ENCODE measurements at places on chromosomes 1 and 21. TPM values are rescaled to one million over a fixed set of nuclear protein-coding genes. Genes with fewer than 3 reads are reported as not detected.

TNFRSF1B gene
- 0.04 TPM for polyA plus RNA-seq

PRAMEF25 gene
- not detected for polyA plus RNA-seq

DNA sequence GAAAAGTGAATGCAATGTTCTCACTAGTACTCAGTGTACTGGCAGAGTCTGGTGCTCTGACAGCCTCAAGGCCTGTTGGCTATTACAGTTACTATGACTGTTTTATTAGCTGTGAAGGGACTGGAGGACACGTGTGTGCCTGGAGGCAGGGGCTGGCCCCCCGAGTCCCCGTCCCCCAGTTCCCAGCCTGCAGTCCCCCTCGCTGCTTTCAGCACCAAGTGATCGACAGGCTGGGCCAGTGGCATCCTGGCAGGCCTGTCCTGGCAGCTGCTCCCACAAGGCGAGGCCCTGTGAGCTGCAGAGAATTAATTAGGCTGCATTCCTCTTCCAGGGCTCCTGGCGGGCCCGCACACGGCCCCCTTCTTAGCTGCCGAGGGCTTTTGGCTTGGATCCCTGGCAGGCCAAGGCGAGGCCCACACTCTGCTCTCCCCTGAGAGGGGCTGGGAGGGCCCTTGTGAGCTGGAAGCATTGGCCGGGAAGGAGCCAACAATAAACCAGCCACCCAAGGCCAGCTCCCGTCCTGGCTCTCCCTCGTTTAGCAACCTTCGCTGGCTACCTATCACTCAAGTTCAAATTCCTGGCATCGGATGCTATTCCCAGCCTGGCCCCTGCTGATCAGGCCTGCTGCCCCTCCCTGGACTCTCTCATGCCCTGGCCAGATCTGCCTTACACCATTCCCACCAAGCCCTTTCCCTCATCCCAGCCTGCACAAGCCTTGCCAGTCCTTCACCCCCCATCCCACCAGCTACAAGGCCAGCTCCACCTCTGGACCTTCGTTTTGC lies 9.8 kb downstream of the EDN2 start:
- H3K4me3 ChIP-seq = no peak overlapping the region
- peaks cover 28% of the 10 kb centered on the region for H3K4me1 ChIP-seq
- H3K27me3 ChIP-seq = no peaks in the 10 kb centered on the region
- H3K27ac ChIP-seq = no peak overlapping the region
- no peak for DNase-seq
- H3K36me3 ChIP-seq = no peaks in the 10 kb centered on the region

GRCh38 chr1:101697072-101697471 lies 299.7 kb downstream of the OLFM3 start:
- DNase-seq = no peak
- H3K27me3 ChIP-seq = no peaks in the 10 kb centered on the region
- no peaks in the 10 kb centered on the region for H3K36me3 ChIP-seq
- H3K4me3 ChIP-seq = no peak overlapping the region
- no peaks in the 10 kb centered on the region for H3K4me1 ChIP-seq
- no peak overlapping the region for H3K27ac ChIP-seq

GRCh38 chr1:5960336-5960735 lies 31.9 kb downstream of the NPHP4 start:
- no peak for DNase-seq
- H3K27me3 ChIP-seq = no peaks in the 10 kb centered on the region
- H3K4me3 ChIP-seq = no peak overlapping the region
- no peaks in the 10 kb centered on the region for H3K4me1 ChIP-seq
- H3K36me3 ChIP-seq = peaks cover 26% of the 10 kb centered on the region

DNA sequence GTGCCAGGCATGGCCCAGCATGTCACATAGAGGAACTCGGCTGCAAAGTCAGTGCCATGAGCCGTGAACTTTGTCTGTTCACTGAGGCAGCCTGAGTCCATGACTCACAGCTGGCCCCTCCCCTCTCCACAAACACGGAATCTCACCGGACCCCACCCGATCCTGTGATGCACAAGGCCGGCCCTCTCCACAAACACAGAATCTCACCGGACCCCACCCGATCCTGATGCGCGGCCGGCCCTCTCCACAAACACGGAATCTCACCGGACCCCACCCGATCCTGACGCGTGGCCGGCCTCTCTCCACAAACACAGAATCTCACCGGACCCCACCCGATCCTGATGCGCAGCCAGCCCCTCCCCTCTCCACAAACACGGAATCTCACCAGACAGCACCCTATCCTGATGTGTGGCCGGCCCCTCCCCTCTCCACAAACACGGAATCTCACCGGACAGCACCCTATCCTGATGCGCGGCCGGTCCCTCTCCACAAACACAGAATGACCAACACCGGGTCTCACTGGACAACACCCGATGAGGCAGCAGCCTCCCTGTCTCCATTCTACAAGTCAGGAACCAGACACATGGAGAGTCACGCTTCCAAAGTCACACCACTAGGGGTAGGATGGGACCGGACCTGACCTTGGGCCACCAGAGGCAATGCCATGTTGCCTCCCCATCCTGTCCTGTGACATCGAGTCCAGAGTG lies 39.6 kb upstream of the GPR153 start:
- peak; percentile 62 for DNase-seq
- no peaks in the 10 kb centered on the region for H3K27me3 ChIP-seq
- peak overlapping the region; percentile 82 for H3K27ac ChIP-seq
- H3K4me1 ChIP-seq = peaks cover 38% of the 10 kb centered on the region

DNA sequence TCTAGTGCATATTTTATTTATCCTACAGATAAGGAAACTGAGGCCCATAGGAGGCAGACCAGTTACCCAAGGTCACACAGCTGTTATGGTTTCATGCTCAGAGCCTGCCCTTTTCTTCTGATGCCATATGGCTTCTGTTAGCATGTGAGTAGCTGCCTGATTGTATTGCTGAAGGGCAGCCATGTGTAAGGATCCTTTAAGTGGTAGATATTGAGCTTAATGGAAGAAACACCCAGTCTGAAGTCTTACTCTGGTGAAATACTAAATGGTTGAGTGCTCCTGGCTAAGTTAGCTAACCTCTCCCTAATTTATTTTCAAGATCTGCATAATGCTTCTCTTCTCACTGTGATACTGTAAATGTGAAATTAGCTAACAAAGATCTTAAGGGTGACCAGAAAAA lies 30.9 kb downstream of the ADAMTS5 start:
- H3K4me1 ChIP-seq = no peaks in the 10 kb centered on the region
- no peak overlapping the region for H3K4me3 ChIP-seq
- H3K27me3 ChIP-seq = no peaks in the 10 kb centered on the region
- no peaks in the 10 kb centered on the region for H3K36me3 ChIP-seq

DNA sequence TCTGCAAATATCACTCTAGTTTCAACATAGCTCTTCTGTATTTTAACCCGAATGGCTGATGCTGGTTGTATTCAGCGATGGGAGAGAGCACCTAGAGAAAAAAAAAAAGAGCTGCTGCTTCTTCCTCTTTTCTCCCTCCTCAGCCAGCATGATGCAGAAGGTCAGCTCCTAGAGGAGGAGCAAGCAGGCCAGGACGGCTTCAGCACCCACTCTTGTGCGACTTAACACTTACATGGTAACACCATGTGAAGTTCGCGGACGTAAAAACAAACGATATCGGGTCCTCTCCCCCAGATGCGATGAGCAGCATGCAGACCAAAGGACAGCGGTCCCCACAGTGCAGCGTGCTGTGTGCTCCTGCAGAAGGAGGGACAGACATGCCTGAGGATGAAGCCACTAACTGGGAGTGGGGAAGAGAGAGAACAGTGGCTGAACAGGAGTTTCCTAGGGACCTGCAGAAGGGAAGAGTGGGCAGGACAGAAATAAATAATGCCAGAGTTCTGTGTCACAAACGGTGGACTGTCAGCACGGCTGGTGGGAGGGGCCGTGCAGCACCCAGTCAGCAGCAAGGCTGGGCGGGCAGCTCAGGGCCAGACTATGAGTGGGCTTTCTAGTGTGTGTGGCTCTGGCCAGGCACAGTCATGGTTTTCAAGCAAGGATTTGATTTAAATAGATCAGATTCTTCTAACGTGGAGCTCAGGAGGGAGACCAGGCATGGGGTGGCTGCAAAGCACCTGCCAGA lies 11.4 kb upstream of the B3GALT5 start:
- H3K27me3 ChIP-seq = no peaks in the 10 kb centered on the region
- no peaks in the 10 kb centered on the region for H3K36me3 ChIP-seq
- no peak overlapping the region for H3K27ac ChIP-seq
- no peaks in the 10 kb centered on the region for H3K4me1 ChIP-seq
- H3K4me3 ChIP-seq = no peak overlapping the region

- H3K27me3 ChIP-seq = no peaks in the 10 kb centered on the region
- peaks cover 24% of the 10 kb centered on the region for H3K4me1 ChIP-seq
- H3K27ac ChIP-seq = no peak overlapping the region
- H3K4me3 ChIP-seq = no peak overlapping the region
- H3K36me3 ChIP-seq = no peaks in the 10 kb centered on the region
- no peak for DNase-seq
Measured at GRCh38 chr1:68454534-68454933, 4.8 kb upstream of the RPE65 start.

DNA sequence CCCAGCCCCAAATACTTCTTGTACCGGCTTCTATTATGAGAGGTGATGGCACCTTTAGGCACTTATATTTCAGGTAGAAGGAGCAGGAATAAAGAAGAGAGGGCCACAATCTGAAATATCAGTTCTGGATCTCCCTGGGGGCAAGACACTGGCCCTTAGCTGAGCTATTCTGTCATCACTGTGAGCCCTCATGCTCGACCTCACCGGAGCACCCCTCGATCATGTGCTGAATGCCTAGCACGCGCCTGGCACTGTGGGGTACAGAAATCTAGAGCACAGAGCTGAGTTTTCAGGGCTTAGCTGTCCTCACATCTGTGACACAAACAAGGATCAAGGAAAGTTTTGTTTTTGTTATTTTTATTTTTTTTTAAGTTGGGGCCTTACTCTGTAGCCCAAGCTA lies 7.6 kb upstream of the MX1 start:
- H3K4me1 ChIP-seq = peaks cover 3% of the 10 kb centered on the region
- no peaks in the 10 kb centered on the region for H3K36me3 ChIP-seq
- H3K27me3 ChIP-seq = no peaks in the 10 kb centered on the region
- H3K27ac ChIP-seq = no peak overlapping the region
- H3K4me3 ChIP-seq = no peak overlapping the region

- no peaks in the 10 kb centered on the region for H3K36me3 ChIP-seq
- no peaks in the 10 kb centered on the region for H3K27me3 ChIP-seq
- H3K4me1 ChIP-seq = peaks cover 8% of the 10 kb centered on the region
- no peak overlapping the region for H3K4me3 ChIP-seq
Measured at GRCh38 chr1:48936436-48936835, 159.7 kb upstream of the BEND5 start.
